ENCODE measurements at places on chromosomes 13 and 19. TPM values are rescaled to one million over a fixed set of nuclear protein-coding genes. Genes with fewer than 3 reads are reported as not detected.
A peak's percentile ranks its signal among the peaks of the same experiment; 100 is the strongest.

Gene PRDX2
- total RNA-seq, result 123 TPM

Gene CACNG8
- total RNA-seq, result 0.12 TPM

Gene MCEMP1
- 97.9 TPM for total RNA-seq

Gene DAPK3
- 70.7 TPM for total RNA-seq

Gene HSH2D
- total RNA-seq, result 6.0 TPM

Gene DACT3
- 10.0 TPM for total RNA-seq

Gene TLE6
- 6.7 TPM for total RNA-seq

Gene ATP12A
- not detected for total RNA-seq

Gene ZNF77
- 4.2 TPM for total RNA-seq

Gene LILRA2
- 15.4 TPM for total RNA-seq

Gene ZNF813
- total RNA-seq, result 4.6 TPM

Gene SIGLEC6
- 9.4 TPM for total RNA-seq

Gene ANGPTL4
- total RNA-seq, result 6.3 TPM

Gene OR10H1
- total RNA-seq, result not detected

Gene ASPDH
- not detected for total RNA-seq

Gene ZIC2
- not detected for total RNA-seq

Gene PNPLA6
- total RNA-seq, result 190 TPM

Gene TPTE2
- total RNA-seq, result not detected

Gene ERFL
- total RNA-seq, result 0.43 TPM

GRCh38 chr19:9797871-9798270 is 21.0 kb downstream of the FBXL12 start:
- DNase-seq, result no peak

GRCh38 chr19:47716270-47716937 is 3.2 kb downstream of the EHD2 start:
- no peak for DNase-seq

GRCh38 chr19:16470541-16470910 is 1.2 kb downstream of the EPS15L1 start:
- DNase-seq, result no peak

DNA sequence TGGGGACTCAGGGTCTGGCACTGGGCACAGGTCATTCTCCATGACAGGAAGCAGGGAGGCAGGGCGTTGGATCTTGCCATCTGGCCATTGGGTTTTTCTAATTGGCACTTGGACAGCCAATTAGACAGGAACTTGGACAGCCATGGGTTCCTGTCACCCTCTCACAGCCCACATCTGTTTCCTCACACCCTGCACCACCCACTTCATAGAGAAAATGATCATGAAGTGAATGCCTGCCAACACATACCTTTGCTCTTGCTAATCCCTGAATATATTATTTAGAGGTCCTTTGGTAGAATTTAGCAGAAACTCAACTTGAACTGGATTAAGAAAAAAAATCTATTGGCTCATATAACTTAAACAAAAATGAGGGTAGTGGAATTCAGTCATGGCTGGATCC is 4.9 kb upstream of the OLFM2 start:
- DNase-seq, result no peak

DNA sequence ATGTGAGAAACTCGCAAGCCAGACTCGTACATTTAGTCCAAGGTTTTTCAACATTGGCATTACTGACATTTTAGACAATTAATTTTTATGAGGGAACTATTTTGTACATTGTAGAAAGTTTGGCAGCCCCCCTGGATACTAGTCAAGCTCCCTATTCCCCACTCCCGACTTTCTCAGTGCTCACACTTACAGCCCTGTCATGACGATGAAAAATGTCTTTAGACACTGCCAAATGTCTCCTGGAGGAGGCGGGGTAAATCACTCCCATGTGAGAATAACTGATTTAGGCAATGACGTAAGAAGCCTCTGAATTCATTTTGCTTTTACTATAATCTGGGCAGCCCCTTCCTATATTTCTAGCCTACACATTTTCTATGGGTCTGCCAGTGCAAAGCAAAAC is 535.8 kb upstream of the KLHL1 start:
- DNase-seq, result no peak

GRCh38 chr13:27858046-27858445 is 61.8 kb upstream of the PDX1 start:
- DNase-seq, result no peak

- DNase-seq, result peak; percentile 72
These were observed 50.0 kb downstream of the ALOX5AP start for GRCh38 chr13:30785191-30785850.

GRCh38 chr19:51607077-51607476 is 23.1 kb downstream of the SIGLEC5 start:
- no peak for DNase-seq

DNA sequence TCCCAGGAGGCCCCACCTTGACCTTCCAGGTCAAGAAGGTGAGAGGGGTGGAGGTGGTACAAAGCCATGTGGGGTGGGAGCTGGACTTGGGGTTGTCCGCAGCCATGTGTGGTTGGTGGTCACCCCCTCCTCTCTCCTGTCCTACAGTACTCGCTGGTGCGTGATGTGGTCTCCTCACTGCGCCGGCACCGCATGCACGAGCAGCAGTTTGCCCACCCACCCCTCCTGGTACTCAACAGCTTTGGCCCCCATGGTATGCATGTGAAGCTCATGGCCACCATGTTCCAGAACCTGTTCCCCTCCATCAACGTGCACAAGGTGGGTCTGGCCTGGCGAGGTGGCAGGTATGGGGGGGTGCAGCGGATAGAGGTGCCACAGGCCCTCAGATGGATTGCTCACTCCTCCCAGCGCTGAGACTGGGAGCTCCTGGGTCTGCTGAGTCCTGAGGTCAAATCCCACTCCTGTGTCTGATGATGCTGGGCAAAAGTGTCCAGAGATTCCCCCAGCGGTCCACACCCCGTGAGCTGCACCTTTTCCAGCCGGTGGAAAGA is 1.7 kb downstream of the PPAN start:
- DNase-seq, result no peak

GRCh38 chr13:36528105-36528504 is 95.8 kb downstream of the CCNA1 start:
- no peak for DNase-seq

- DNase-seq, result no peak
These were observed 1315.8 kb downstream of the EFNB2 start for GRCh38 chr13:105219651-105220050.

DNA sequence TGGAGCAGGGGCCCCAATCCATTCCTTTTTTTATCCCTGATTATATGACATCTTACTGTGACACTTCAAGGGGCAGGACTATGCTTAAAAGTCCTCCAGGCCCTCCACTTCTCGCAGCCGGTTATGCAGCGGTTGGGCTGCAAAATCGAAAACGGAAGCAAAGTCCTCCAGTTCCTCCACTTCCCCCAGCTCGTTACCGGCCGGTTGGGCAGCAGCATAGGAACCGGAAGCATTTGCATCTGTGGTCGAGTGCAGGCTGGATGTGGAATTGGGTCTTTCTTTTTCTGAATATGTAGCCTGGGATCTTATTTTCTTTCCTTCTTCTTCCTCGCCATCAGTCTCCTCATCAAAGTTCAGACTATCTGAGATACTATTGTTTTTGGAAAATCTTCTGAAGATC is 46.1 kb downstream of the OXGR1 start:
- no peak for DNase-seq

DNA sequence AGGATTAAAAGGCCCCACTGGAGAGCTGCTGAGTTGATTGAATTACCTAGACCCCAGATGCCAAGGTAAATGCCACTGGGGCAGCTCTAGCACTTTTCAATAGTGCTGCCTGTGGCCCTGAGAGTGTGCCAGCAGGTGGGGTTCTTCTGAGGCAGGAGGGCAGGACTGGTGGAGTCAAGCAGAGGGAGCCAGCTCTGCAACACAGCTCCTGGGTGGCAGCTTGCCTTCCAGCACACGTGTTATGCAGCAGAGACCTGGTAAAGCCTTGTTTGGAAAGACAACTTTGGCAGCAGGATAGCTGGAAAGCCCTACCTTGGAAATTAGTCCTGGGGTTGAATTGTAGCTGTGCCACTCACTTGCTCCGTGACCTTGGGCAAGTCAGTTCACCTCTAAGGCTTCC is 306.6 kb downstream of the ATP8A2 start:
- DNase-seq, result no peak

DNA sequence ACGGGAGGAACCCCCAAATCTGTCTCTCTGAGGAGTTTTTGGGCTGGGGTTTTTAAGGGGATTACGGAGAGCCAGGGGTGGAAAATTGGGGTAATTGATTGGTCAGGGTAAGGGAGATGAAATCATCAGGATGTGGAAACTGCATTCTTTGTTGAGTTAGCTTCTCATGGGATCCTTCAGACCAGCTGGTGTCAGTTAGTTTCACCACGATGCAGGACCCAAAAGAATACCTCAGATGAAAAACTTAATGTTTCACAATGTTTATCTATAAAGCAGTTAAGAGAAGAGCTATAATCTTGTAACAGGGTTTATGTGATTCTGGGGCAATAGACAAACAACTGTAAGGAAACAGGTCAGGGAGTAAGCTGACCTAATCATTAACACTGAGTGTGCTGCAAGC is 230.8 kb downstream of the POU4F1 start:
- no peak for DNase-seq

GRCh38 chr13:34031610-34032009 is 213.7 kb downstream of the RFC3 start:
- DNase-seq, result no peak

DNA sequence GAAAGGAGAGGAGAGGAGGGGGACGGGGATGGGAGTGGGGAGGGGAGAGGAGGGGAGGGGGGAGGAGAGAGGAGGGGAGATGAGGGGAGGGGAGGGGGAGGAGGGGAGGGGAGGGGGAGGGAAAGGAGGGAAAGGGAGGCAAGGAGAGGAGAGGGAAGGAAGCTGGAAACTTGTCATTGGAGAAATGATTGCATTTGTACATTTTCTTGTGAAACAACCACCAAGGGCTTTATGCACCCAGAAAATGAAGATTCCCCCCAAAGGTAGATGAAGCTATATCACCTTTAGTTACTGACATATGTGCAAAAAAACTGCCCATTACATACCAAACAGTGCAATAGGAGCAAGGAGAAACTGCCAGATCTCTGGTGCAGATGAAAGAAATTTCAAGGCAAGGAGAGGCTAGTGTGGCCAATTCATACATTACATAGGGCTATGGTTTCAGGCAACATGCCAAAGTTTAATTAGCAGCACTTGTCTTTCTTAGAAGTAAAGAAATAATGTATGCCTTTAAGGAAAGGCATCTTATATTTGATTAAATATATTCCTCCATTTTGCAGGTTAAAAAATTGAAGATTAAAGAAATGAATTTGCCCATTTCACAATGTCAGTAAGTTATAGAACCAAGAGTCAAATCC is 49.5 kb upstream of the STK24 start:
- no peak for DNase-seq

DNA sequence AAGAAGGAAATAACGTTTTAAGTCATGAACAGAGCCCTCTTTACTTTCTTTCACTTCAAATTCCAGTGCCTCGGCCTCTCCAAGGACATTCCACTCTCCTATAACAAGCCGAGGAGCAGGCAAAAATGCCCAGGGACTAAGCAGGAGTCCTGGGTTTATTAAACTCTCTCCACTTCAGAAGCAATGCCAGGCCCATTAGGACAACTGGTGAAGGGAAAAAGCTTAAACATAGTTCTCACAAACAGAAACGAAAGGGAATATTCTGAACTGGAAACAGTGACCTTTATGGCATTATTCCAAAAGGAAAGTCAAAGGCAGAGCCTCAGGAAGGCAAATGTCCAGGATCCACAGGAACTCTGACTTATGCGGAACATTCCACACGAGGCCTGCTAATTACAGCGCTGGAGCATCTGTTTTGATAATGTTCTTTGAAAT is 30.9 kb upstream of the MED4 start:
- DNase-seq, result no peak

DNA sequence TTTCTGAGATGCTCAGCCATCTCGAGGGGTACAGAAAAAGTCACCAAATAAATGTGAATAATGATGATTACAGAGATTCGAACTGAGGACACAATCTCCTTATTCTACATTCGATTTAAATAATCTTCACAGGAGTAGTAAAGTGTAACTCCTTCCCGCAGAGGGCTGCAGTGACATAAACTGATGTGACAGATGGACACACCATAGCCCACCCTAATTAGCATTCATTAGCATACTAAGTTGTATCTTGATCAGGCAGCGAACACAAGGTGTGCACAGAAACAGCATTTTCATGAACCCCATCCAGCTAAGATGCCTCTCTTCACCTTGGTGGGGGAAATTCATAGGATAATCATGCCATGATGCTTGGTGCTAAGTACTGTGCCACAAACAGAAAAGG is 83.0 kb downstream of the TNFSF11 start:
- no peak for DNase-seq

DNA sequence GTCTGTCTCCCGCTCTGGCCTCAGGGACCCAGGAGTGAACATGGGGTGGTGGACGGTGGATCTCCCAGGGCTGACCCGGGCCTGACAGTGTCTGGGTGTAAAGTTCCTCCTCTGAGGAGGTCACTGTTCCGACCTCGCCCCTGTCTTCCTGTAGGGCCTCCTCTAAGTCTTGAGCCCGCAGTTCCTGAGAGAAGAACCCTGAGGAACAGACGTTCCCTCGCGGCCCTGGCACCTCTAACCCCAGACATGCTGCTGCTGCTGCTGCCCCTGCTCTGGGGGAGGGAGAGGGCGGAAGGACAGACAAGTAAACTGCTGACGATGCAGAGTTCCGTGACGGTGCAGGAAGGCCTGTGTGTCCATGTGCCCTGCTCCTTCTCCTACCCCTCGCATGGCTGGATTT is at the start of gene SIGLEC9:
Gene SIGLEC9, plus strand, starts transcription at position 178 of the 400 bp plus-strand sequence. Its CDS starts 69 bp downstream, at position 247.
- peak; percentile 74 for DNase-seq

- no peak for DNase-seq
These were observed 211.5 kb downstream of the LMO7 start for GRCh38 chr13:75847588-75847987.

- peak; percentile 46 for DNase-seq
These were observed 12.7 kb downstream of the C19orf12 start for GRCh38 chr19:29702161-29702962.

- DNase-seq, result peak; percentile 57
These were observed 5.2 kb upstream of the ADPRHL1 start for GRCh38 chr13:113458253-113459065.

- no peak for DNase-seq
These were observed 2.5 kb upstream of the DCT start for GRCh38 chr13:94481941-94482340.

- DNase-seq, result no peak
These were observed 1.1 kb downstream of the EDDM13 start for GRCh38 chr19:56273563-56274117.

- DNase-seq, result no peak
These were observed 1234.7 kb downstream of the SLITRK1 start for GRCh38 chr13:82647540-82647939.

DNA sequence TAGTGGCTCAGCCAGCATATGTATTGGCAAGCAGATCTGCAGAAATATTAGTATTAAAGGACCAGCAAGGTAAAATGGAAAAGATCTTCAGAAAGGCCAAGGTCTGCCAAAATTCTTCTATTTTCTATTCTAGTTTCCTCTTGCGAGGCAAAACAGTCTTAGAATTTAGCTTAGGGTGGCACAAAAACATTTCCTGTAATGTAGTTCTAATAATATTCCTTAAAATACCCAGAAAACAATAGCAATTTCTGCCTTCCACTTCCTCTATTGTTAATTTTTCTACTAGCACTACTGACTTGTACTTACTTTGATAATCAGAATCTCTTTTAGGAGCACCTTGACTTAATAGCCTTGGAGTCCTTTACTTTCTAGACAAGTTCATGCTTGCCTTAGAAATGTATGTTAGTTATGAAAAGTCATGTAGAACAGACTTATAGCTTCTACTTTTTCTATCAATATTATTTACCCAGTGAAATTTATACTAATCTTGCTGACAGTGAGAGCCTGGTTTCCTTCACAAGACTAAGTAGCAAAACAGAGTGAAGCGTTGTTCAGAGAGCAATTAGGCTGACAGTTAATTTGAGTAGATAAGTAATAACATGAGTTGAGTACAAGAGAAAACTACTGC is 23.9 kb upstream of the LPAR6 start:
- no peak for DNase-seq

GRCh38 chr19:33280351-33280921 is 21.9 kb downstream of the CEBPA start:
- no peak for DNase-seq
